CMK (cell line): ENCODE measurements at places on chromosomes 7 and 10.

- no peak for DNase-seq
Measured at GRCh38 chr7:28130277-28130676, 50.3 kb downstream of the JAZF1 start.

- no peak for DNase-seq
Measured at GRCh38 chr7:11833431-11833830, 1.4 kb upstream of the THSD7A start.

DNA sequence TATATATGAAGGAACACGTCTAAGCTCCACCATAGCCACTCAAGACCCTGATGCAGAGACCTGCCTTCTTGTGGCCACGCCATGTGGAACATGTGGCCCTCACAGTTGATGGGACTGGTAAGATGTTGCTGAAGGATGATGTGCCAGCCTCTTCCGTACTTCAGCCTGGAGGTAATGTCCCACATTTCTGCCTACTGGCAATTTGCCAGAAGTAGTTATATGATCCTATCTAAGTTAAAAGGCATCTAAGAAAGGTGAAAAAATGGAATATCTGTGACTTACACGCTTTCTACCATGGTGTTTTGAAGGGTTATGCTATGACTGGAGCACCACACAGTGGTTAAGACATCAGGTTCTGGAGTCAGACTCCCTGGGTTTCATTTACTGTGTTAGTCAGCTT is 948.7 kb upstream of the GHITM start:
- DNase-seq = no peak

GRCh38 chr10:60463746-60464145 is 74.1 kb upstream of the ANK3 start:
- no peak for DNase-seq

DNA sequence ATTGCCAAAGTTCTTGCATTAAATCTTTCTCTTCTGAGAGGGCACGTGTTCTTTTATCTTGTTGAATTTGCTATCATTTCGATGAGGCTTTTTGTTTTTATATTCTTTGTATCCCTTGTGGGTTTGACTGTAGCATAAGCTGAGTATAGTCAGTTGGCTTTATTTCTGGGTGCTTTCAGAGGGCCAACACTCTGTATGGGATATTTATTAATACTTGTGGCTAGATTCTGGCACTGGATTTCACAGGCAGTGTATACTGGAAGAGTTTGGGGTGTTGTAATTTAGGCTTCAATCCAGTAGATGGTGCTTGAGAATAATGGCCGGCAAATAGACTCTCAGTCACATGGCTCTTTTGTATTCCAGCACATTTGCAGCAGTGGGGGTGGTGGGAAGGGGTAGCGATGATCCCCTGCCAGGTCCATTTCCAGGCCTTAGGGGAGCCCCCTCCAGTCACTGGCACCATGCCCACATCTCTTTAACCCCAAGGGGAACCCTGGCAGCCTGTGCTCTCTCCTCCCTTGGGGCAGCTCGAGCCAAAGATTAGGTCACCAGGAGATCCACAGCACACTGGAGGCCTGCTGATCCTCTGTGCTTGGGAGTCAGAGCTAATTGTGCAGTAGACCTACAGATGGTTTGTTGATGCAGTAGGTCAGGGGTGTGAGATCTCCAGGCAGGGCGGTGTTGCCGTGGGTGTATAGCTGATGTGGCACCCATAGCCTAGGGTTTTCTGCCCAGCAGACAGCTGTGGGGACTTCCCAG is 81.8 kb downstream of the PTPN20 start:
- DNase-seq = no peak

DNA sequence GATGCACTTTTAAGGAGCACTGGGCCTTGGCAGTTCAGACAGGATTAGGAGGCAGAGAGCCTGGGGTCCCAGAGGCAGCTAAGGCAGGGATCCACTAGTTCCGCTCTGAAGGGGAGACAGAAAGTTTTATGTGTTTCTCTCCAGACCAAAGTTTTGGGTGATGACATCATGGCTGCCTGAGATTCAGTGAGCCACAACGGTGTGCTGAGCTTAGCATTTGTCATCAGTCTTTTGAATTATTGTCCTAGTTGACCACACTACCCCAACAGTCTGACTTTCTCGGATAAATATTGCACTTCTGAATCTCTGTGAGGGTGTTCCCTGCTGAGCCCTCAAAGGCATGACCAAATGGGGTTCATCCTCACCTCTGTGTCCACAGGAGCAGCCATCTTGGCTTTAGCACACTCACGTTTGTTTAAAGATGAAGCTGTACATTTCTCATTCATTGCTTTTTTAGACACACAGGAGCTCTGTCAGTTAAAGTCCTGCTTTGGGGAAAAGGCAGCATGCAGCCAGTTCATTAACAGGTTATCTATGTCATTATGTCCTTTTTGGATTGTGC is 297.7 kb upstream of the LRGUK start:
- no peak for DNase-seq

- no peak for DNase-seq
Measured at GRCh38 chr10:87651801-87652200, 7.9 kb upstream of the PAPSS2 start.

DNA sequence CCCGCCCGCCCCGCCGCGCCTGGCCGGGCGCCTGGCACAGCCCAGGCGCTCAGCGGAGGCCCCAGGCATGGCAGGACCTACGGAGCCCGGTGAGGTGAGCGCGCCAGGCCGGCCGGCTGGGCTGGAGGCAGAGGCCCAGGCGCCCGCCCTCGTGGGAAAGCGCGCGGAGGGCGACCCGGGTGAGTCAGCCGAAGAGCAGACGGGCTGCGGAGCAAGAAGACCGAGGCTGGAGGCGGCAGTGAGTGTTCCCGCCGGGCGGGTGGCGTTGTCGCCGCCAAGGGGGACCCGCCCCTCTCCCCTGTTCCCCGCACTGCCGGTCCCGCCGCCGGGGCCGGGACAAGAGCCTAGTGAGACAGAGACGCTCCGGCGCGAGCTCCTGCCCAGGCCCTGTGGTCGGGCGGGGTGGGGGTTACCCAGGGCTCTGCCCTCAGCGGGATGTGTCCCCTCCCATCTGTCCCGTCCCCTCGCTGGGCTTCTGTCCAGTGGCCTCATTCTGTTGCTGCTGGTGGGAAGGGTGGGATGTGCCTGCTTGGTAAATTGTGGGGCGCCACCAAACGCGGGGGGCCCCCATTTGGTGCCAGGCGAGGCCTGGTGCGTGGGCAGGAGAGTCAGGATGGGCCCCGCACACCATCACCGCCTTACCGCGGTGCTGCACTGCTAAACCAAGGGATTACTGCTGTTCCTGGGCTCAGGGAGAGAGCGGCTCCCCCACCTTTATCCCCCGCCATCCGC is 17.0 kb upstream of the NODAL start:
- DNase-seq = no peak

GRCh38 chr10:48454302-48455054 is 148.0 kb downstream of the MAPK8 start:
- no peak for DNase-seq

- DNase-seq = no peak
Measured at GRCh38 chr7:83096065-83096580, 66.6 kb downstream of the PCLO start.
